Osteocyte (in vitro differentiated cells): ENCODE measurements at places on chromosomes 11 and 22.

- no peak for DNase-seq
These were observed 132.9 kb upstream of the BLID start for GRCh38 chr11:122248939-122249338.

- DNase-seq: no peak
These were observed 37.2 kb downstream of the CKAP5 start for GRCh38 chr11:46808799-46809431.

DNA sequence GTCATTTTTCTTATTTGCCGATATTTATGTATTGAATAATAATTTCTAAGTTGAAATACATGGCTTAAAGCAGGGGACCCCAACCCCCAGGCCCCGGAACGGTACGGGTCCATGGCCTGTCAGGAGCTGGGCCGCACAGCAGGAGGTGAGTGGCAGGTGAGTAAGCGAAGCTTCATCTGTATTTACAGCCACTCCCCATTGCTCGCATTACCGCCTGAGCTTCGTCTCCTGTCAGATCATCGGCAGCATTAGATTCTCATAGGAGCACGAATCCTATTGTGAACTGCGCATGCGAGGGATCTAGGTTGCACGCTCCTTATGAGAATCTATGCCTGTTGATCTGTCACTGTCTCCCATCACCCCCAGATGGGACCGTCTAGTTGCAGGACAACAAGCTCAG is 4.5 kb downstream of the ZMAT5 start:
- DNase-seq: no peak

GRCh38 chr11:88101881-88102597 is 73.2 kb downstream of the RAB38 start:
- no peak for DNase-seq

- DNase-seq: no peak
These were observed 17.0 kb downstream of the HTR3A start for GRCh38 chr11:113991718-113992458.

- no peak for DNase-seq
These were observed 528 bp downstream of the WEE1 start for GRCh38 chr11:9573775-9574621.

DNA sequence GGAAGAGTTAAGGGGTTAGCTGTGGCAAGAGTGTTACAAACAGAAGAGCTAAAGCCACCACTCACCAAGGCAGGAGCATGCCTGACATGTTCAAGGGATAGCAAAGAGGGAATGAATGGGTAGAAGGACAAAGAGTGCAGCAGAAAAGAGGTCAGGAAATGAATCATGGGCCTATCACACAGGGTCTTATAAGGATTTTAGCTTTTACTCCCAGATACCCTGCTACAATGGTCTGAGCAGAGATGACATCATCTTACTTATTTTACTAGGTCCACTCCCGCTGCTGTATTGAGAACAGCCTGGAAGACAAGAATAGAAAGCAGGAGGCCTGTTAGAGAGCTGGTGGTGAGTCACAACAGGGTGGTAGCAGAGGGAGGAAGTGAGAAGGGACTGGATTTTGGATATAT is 9.8 kb downstream of the TRAF6 start:
- no peak for DNase-seq

GRCh38 chr11:126062679-126063506 is at the start of gene CDON:
Gene CDON (minus strand): TSS chr11:126062866. CDS start chr11:126023476, 39,390 bp downstream.
- peak; percentile 97 for DNase-seq

DNA sequence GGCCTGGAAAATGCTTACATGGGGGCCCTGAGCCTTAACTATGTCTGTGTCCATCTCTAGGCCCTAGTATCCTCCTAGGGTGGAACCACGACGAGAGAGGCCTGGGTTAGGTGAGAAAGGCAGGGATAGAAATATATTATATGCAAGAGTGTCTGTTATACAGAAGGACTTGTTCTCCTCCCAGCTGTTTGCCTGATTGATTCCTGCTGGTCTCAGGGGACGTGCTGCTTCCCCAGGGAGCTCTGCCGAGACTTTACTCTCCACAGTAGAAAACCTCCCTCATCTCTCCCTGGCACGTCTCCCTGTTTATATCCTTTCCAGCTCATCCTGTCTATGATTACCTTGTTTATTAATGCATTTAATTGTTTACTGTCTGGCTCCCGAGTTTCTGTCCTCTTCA is 132.6 kb downstream of the MIAT start:
- DNase-seq: no peak

DNA sequence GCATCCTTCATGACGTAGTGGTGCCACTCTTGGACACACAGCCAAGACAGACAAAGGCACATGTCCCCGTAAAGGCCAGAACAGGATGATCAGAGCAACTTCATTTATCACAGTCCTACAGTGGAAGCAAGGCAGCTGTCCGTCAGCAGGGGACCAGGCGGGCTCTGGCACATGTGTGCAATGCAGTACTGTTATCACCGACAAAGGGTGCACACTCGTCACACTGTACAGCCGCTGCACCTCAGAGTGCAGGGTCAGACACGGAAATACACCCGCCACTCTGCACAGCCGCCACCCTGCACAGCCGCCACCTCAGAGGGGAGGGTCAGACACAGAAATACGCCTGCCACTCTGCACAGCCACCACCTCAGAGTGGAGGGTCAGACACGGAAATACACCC is 13.4 kb upstream of the IL17REL start:
- no peak for DNase-seq

- DNase-seq: no peak
These were observed 22.1 kb downstream of the TNRC6B start for GRCh38 chr22:40199852-40200251.

- no peak for DNase-seq
These were observed 33.9 kb downstream of the FLRT1 start for GRCh38 chr11:64069401-64070313.

DNA sequence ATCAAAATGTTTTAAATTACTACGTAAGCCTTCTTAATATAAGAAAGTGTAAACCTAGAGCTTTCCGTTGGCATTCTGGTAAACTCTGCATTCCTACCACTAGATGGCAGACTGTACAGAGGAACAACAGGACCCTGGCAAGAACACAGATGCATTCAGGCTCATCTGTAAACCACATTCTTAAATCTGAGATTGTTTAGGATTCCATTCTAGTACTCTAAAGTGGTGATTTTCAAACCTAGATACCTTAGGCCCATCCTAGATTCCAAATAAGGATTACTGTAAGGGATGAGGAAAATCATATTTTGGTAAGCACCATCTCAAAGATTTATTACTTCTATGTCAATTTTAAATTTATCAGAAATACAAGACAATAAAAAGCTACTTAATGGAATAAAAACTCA is 26.9 kb downstream of the PICALM start:
- DNase-seq: peak; percentile 87

- no peak for DNase-seq
These were observed 227.6 kb downstream of the SBF2 start for GRCh38 chr11:10066441-10066840.

DNA sequence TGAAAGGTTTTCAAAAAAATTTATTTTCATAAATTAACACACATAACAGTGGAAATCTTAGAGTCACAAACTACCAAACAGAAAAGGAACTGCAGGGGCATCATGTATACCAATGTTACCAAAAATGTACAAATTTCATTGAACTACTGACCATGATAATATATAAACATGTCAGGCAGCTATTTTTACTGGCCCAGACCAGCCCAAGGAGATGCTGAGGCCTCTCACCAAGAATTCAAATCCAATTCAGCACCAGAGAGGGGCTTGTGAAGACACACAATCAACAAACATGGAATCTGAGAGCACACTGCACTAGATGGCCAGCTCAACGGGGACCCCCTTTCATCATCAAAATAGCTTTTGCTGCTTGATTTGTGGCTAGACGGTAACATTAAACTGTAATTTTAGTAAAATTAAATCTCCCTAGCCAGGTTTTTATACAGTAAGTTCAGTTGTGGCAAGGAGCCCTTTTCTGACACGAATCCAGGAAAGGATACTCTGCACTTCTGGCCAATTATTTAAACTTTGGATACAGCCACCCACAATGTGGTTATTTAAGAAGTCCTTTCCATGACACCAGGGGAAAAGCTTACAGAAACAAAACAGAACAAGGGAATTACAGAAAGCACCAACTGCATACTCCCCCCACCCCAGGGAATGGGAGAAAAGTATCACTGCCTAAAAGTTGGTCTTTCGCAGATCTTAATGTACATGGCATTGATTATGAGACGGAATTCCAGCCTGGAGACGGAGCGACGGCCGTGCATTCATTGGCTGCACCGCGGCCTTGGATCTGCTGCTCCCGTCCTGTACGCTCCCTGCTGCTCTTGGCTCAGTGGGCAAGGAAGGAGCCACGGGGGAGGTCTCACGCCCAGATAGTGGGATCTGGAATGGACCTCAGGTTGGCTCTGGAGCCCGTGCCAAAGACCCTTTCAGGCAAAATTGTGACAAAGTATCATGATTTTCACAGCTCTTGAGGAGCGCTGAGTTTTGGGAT is 19.6 kb upstream of the PISD start:
- no peak for DNase-seq
